Dermis microvascular lymphatic vessel endothelial cell (primary cell): ENCODE measurements at places on chromosomes 1 and 21.

DNA sequence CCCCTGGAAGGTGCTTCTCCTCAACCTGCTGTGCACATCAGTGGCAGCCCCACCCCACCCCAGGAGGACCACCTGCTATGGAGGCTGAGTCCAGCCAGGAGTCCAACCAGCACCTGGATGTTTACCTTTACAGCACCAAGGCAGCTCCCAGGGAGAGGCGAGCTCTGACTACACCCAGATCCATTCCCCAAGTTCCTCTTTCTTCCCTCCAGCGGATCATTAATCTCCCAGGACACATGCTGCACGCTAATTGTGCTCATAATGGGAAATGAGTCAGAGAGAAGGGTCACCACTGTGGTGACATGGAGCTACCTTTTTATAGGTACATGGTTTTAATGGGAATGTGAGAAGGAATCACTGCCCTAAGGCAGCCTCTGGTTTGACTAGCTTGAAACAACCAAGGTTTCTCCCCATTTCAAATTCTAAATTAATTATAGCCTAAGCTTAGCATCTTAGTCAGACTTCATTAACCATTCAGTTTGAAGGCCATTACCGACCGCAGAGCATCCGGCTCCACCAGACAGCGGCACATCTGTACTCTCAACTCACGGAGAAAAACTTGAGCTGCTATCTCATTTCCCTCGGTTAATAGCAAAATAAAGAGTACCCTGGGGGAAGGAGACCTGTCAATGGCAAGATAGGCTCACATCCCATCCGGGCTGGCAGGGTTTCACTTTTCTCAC is 173.1 kb upstream of the GALNT2 start:
- DNase-seq: no peak

DNA sequence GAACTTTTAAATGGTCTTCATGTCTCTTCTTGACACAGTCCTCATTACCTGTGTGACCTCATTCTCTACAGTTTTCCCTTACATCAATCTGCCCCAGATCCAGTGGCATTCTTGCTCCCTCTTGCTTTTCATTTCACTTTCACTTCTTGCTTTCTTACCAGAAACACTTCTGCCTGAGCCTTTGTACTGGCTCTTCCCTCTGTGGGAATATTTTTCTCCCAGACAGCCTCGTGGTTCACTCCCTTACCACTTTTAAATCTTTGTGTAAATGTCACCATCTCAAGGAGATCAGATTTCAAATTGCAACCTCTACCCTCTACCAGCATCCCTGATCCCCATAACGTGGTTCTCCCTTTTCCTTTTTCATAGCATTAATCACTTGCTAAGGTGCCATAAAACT is 73.2 kb downstream of the DISC1 start:
- DNase-seq: no peak

DNA sequence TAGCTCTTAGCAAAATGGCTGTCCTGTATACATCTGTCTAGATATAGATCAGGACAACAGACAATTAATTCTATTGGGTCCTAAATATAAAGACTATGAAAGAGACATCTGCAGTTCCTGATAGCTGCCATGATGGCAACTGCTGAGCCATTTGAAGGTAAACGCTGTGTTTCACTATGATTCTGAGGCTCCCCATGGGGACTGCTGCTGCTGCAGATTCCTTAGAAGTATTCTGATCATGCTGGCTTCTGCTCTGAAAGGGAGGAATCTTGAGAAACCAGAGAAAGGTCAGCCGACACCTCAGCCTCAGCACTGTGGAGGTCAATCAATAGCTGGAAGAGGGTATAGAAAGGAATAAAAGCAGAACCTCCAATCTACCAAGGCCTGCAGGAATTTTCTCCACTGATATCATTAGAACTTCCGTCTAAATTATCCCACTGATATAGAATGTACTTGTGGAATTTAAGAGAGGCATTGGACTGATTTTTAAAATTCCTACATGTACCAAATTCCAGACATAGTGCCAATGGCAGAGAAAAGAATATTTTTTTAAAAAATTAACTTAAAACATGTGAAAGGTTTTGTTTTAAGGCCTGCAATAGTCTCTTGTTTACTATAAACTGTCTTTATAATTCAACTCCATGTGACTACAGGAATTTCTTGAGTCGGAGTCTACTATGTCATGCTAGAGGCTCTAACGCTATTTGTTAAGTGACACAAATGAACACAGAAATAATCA is 53.2 kb downstream of the DDAH1 start:
- no peak for DNase-seq

GRCh38 chr1:161180639-161181038 is 3.3 kb upstream of the B4GALT3 start:
- peak; percentile 25 for DNase-seq

DNA sequence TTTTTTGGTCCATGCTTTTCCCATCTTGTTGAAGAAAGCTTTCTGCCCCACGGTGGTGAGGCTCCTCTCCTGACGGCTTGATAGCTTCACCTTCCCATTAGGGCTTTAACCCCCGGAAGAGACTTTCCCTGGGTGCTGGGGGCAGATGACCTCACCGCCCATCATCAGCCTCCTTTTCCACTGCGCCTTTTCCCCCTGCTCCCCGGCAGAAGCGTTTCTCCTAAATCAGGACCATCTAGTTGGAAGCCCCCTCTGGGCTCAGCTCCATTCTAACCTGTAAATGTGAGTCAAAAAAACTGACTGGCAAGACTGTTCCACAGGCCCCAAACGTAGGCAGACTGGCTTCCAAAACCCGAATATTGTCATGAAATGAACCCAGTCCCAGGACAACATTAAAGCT is 6.7 kb downstream of the POFUT2 start:
- no peak for DNase-seq

DNA sequence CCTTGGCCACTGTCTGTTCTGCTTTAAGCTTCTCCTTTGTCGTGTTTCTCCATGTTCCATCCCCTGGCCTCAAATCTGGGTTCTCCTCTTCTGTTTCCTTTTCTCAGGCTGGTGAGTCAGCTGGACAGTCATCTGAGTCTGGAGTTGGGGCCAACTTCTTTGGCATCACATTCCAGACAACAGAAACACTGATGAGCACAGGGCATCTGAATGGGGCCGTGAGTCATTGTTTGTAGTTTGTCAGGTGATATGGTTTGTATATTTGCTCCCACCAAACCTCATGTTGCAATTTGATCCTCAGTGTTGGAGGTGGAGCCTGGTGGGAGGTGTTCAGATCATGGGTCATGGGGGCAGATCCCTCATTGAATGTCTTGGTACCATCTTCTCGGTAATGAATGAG is 14.3 kb upstream of the OLIG2 start:
- no peak for DNase-seq

GRCh38 chr1:163785868-163786405 is 464.2 kb downstream of the NUF2 start:
- DNase-seq: no peak

DNA sequence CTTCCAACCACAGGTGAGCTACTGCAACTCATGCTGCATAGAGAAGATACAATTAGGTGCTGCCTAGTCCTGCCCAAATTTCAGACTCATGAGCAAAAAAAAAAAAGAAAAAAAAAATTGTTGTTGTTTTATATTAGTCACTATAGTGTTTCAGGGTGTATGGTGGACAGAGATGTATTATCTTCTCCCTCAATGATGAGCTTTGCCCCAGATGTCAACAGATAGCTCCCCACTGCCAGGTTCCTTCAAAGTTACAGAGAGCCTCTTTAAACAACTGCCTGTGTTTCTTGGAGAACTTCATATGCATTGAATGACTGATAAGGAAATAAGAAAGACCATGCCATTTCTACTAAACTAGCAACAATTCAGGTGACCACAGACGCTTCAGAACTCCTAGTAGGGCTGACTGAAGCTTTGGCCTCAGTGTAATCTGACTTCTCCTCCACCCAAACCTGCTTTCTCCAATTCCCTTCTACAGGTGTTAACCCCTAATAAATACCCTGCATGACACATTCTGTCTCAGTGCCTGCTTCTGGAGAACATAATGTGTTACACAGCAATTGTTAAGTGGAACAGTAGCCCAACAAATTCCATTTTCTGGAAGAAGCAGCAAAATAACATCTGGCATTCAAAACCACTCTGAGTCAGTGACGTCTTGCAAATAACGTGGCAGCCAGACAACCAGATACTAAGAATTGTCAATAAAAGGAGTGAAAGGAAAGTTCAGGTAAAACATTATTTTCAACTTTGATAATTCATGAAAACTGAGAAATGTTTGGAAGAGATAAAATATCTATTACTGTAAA is 147.7 kb downstream of the CDC42BPA start:
- no peak for DNase-seq
